Mammary epithelial cell (primary cell): ENCODE measurements at places on chromosomes 1 and 21. TPM values are rescaled to one million over a fixed set of nuclear protein-coding genes. Genes with fewer than 3 reads are reported as not detected.
A peak's percentile ranks its signal among the peaks of the same experiment; 100 is the strongest.

SGIP1 gene
- total RNA-seq: not detected

OR2T35 gene
- total RNA-seq: not detected

ADGRL4 gene
- not detected for total RNA-seq

TEDDM1 gene
- not detected in 2 replicates for total RNA-seq

KIF2C gene
- total RNA-seq: 11.3 and 29.8 TPM in 2 replicates

LENEP gene
- total RNA-seq: 0.82 TPM in 1 of 2 replicates, not detected in the other

WDR64 gene
- total RNA-seq: not detected

TPR gene
- 89.3 and 98.3 TPM in 2 replicates for total RNA-seq

RAB3B gene
- total RNA-seq: 0.50 TPM

DNA sequence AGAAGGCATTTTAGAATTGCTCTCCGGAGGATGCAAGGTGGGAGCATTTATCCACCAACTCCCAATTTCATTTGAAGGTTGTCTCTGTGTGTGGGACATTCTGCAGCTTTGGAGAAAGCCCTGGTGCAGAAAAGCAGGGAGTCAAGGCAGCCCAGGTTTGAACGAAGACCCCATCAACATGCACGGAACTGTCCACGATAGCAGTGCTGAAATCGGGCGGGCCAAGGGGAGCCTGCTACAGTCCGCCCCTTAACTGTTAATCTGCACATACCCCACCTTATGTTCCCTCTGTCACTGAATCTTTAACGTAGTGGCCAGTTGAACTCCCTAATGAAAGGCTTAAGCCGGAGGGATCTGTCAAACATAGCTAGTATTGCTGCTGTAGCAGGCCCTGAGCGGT lies 68.8 kb upstream of the C1orf174 start:
- no peak for DNase-seq

DNA sequence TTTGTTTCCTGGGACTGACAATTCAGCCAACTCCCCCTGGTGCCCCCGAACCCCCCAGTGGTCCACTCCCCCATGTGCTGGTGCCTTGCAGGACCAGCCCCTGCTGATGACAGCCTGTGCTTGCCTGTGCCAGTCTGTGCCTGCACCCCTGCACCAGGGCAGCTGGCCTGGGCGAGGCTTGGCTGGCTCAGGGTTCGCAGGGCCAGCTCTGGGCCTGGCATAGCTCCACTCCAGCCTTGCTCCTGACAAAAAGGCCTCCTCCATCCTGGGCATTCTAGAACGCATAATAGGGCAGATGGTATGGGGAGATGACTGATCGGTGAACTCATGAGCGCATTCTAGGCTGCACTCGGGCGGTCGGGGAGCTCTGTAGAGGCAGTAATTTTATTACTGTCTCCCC lies 5.4 kb downstream of the CNTN2 start:
- no peak for DNase-seq

GRCh38 chr1:20334103-20334502 lies 43.4 kb downstream of the VWA5B1 start:
- DNase-seq: no peak

GRCh38 chr1:59761443-59761842 lies 53.3 kb upstream of the HOOK1 start:
- peak; percentile 76 for DNase-seq

DNA sequence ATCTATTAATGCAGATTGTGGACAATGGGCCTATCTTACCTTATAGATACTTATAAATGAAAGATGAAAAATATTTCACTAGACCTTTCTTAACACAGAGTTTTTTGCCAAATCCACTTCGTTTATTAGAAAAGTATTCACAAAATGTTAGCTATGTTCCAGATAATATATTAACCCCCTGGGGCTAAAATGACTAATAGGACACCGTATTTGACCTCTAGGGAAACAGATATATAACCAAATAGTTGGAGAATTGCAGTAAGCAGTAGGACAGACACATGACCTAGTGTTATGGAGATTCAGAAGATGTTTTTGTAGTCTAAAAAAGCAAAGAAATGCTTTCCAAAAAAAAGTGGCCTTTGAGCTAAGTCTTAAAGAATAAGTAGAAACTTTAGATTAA lies 106.9 kb downstream of the SEC16B start:
- no peak for DNase-seq

- DNase-seq: peak; percentile 32
Measured at GRCh38 chr1:9589719-9590157, 1.0 kb downstream of the TMEM201 start.

- DNase-seq: no peak
Measured at GRCh38 chr1:54741531-54741930, 22.8 kb downstream of the PARS2 start.

GRCh38 chr1:34212673-34213072 lies 36.0 kb downstream of the C1orf94 start:
- DNase-seq: no peak

GRCh38 chr1:36652586-36652985 lies 169.9 kb upstream of the CSF3R start:
- DNase-seq: no peak

GRCh38 chr1:207941665-207942064 lies 30.7 kb upstream of the CD34 start:
- peak; percentile 23 for DNase-seq

DNA sequence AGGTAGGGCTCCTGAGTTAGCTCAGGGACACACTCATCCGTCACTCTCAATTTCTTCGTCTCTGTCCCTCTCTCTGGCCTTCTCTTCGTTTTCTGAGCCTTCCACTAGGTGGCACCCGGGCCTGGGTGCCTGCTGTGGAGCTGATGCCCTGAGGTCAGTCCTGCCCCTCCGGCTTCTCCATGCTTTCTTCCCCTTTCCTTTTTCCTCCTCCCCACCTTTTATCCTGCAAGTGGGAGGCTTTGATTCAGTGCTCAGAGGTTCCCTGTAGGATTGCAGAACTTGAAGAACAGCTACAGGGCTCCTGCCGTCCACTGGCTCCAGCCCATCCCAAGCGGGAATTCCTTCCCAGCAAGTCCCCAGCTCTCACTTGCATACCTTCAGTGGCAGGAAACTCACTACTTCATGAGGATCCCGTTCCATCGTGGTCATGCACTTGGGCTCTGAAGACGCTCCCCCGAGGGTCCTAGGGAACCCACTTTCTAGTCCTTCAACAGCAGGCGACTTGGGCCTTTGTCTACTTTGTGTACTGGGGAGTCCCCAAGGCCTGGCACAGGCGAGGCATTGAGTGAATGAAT lies 45.6 kb downstream of the SRRM1 start:
- peak; percentile 62 for DNase-seq

- DNase-seq: no peak
Measured at GRCh38 chr1:85602571-85602970, 22.0 kb downstream of the CCN1 start.

- no peak for DNase-seq
Measured at GRCh38 chr1:179968994-179969919, 14.6 kb downstream of the CEP350 start.

DNA sequence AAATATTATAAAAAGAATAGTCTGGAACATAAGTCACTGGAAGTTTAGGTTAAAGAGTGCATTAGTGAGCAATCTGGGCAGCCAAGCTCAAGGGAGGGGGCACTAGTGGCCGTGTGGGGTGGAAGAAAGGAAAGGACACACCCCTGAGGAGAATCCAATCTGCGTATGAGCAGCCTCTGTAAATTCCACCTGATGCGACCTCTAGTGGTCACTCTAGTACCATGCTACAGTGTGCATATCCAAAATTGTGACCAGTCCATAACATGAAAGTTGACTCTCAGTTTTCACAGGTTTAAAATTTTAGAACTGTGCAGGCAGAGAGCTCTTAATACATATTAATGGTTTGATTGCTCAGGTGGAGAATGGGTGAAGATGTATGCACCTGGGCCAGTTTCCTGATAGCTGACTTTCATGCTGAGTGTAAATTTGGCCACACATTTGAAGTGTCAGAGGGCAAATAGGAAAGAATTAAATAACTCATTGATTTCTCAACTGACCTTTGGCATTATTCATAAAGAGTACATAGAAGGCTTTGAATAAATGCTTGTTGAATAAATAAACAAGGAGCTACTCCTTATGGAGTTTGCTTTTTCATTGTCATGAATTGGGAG lies 105.9 kb upstream of the C21orf91 start:
- DNase-seq: peak; percentile 68

DNA sequence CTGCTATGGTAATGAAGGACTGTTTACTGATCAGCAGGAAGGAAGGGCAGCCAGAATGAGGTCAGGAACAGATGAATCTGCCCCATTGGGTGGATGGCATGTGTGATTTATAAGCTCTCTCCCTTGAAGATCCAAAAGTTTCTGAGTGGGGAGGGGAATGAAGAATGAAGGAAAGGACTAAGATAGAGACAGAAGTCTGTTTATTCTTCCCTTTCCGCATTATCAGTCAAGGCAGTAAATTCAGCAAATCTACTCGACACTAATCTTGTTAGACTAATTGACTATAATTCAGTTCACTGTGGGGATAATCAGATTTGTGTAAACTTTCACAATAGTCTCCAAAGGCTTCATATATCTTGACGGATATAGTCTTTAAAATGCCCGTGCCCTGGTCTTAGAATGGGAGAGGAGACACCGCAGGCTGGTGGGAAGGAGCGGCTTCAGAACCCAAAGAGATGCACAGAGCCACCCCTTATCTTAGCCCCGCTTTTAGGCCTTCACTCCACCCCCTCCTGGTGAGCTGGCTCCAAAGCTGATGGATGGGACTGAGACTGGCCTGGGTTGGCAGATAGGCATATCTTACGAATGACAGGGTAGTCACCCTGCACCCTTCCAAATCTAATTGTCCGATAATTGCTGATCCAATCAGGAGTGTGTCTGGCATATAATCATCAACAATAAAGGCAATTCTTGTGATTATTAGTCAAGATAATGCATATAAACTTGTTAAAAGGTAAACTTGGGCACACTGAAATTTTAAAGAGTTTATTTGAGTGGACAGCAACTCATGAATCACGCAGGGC lies 76.0 kb upstream of the PPM1J start:
- no peak for DNase-seq

DNA sequence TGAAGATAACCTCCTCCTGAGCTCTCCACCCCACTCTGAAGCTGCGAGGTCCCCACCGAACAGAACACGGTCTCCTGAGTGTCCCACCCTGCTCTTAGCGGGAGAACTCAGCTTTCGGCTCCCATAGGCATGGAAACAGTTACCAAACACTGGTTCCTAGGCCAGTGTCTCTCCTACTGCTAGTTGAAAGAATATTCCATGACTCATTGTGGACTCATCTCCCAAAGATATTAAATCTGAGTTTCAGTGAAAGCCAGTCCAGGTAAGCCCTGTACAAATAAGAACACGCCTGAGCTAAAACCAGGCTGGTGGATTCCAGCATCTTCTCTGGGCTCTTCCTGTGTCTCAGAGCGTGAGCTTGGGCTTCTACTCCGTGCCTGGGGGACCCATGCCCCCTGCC lies 107.5 kb upstream of the CLDN14 start:
- peak; percentile 91 for DNase-seq

- no peak for DNase-seq
Measured at GRCh38 chr1:178502856-178503255, 6.1 kb upstream of the CLEC20A start.

- DNase-seq: peak; percentile 13
Measured at GRCh38 chr21:42614396-42614795, 39.0 kb upstream of the PDE9A start.
